Kidney (tissue), 22 donors: ENCODE measurements at places on chromosomes 5 and 9. TPM values are rescaled to one million over a fixed set of nuclear protein-coding genes. Genes with fewer than 3 reads are reported as not detected.

- no peak for DNase-seq
These were observed 326.9 kb downstream of the ZNF608 start for GRCh38 chr5:124419531-124419930.

DNA sequence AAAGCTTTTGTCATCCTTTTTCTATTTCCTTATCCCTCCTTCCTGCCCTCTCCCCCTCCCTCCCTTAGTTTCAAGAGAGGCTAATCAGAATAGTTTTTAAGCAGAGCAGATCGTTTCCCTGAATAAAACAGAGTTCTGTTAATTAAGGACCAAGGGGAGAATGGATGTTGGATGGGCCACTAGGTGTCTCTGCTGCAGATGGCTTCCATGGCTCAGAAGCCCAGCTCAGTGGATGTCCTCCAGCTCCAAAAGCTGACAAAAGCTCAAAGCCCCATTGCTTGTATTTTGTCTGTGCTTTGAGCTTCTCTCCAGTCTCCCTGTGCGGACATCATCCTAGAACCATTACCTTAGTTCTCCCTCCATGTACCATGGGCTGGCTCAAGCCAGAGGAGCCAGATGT, 21.0 kb upstream of the NPR3 start:
- no peak for DNase-seq

GRCh38 chr5:1153428-1153827, 41.6 kb upstream of the SLC12A7 start:
- no peak for DNase-seq

- no peak for DNase-seq
These were observed 365.7 kb upstream of the RIOK2 start for GRCh38 chr5:97548739-97549080.

- DNase-seq = no peak
These were observed 12.8 kb upstream of the UNC5A start for GRCh38 chr5:176797456-176798050.

DNA sequence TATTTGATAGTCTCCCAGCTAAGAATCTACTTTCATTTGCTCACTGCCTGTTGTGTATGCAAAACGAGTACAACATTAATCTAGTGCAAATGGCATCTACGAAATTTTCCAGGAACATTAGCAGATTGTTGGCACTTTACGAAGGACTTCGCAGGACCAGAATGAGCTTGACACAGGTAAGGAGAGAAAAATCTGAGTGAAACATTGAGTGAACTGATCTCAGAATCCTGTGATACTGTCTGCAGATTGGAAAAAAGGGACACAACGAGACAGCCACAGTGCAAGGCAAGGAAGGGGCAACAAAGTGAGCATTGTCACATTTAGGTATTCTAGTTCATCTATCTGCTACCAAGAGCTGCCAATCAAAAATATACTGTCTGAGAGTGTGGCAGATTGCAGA, 350.5 kb downstream of the ZNF608 start:
- no peak for DNase-seq

- DNase-seq = no peak
These were observed 267.1 kb downstream of the SPATA31D1 start for GRCh38 chr9:82255481-82256176.

- DNase-seq = peak; percentile 12
These were observed 3.5 kb downstream of the IRF1 start for GRCh38 chr5:132487095-132487428.

The SLC6A7 gene
- not detected for polyA plus RNA-seq

The HDAC3 gene
- 47.5 TPM for polyA plus RNA-seq
